CD4-positive, alpha-beta T cell treated with Interleukin-4 for 1 hour (primary cell): ENCODE measurements at places on chromosomes 2 and 18.
A peak's percentile ranks its signal among the peaks of the same experiment; 100 is the strongest.

GRCh38 chr2:233265899-233266431, 14.5 kb downstream of the ATG16L1 start:
- no peak for DNase-seq

DNA sequence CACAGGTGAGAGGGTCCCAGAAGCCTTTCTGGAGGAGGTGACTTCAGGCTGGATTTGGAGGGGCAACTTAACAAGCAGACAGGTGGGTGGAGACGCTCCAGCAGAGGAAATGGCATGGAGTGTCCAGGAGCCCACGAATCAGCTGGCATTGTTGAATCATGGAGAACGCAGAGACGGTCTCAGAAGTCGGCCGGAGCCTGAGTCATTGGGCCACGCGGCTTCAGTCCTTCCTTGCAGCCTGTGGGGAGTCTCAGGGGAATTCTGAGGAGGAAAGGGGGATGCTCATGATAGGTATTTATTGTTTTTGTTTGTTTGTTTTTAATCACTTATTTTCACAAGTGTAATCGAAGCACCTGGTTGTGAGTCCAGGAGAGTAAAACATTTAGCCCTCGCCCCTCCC, 184.6 kb upstream of the HDAC4 start:
- DNase-seq, result no peak

GRCh38 chr2:52128081-52128480, 1096.1 kb upstream of the NRXN1 start:
- no peak for DNase-seq

- DNase-seq, result no peak
These were observed 54.8 kb downstream of the TEX51 start for GRCh38 chr2:126953483-126953882.

- DNase-seq, result no peak
These were observed 411.2 kb upstream of the PIK3C3 start for GRCh38 chr18:41543815-41544214.

GRCh38 chr2:5164776-5165525, 527.2 kb upstream of the SOX11 start:
- no peak for DNase-seq

DNA sequence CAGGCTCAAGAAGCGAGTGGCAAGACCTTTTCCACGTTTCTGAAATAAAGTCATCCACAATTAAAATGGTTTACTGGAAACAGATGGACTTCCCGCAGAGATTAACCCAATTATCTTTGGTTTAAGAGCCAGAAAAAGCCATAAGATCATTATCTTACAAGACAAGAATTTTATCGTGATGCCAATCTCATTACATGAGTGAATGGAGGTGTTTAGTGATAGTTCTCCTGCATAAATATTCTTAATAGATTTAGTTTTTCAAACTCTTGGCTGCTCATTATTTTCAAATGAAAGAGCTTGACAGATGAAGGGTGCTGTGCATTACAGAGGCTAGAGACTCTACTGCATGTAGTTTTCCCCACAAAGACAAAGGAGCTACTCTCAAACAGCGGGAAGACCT, 1028.4 kb upstream of the PIK3C3 start:
- no peak for DNase-seq

DNA sequence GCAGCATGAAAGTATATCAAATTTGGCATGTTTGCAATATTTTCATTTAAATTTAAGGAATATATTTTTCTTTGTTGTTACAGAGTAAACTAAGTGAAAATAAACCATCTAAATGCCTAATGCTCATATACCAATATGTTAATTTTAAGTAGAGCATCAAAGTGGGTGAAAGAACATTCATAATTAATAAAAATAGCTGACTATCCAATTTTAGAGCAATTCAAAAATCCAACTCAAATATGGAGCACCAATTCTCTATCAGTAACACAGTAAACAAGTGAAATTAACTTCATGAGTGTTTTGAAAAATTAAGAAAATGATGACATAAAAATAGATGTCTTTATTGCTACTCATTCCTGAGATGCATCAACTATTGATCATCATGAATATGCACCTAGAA, 893.0 kb downstream of the DSC3 start:
- no peak for DNase-seq

- peak; percentile 28 for DNase-seq
These were observed 17.6 kb upstream of the CD28 start for GRCh38 chr2:203688798-203689197.

DNA sequence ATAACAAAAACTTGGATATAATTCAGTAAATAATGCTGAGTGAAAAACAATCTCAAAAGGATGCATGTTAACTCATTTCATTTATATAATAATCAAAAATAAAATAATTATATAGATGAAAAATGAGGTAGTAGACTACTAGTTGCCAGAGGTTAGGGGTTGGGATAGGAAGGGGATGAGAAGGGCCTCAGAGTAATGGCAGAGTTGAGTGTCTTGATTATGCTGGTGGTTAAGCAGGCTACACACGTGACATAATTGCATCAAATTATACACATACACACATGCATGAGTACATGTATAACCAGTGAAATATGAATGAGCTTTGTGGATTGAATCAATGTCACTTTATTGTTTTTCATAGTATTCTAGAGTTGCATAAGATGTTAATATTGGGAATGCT, 201.0 kb downstream of the RIT2 start:
- no peak for DNase-seq

DNA sequence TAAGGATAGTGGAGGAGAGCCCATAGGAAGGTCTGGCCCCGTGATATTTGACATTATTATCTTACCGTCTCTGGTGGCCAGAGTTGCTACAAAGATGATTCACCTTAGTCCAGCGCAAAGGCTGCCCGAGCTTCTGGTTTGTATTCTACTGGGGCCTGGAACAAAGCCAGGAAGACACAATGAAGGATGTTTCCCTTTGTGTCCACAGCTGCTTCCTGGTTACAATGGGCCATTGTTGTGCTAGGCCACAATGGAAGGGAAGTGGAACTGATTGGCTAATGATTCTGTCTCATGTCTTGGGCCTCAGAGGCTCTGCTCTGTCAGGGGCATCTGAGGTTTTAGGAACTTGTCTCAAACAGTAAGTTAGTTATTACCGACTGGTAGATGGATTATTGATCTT, 132.2 kb downstream of the TDRD15 start:
- DNase-seq, result peak; percentile 25

GRCh38 chr18:48336332-48336731, 72.9 kb downstream of the ZBTB7C start:
- DNase-seq, result no peak

GRCh38 chr2:152623076-152623740, 94.1 kb downstream of the PRPF40A start:
- DNase-seq, result no peak

GRCh38 chr18:5879479-5879882, 15.8 kb downstream of the TMEM200C start:
- DNase-seq, result no peak

DNA sequence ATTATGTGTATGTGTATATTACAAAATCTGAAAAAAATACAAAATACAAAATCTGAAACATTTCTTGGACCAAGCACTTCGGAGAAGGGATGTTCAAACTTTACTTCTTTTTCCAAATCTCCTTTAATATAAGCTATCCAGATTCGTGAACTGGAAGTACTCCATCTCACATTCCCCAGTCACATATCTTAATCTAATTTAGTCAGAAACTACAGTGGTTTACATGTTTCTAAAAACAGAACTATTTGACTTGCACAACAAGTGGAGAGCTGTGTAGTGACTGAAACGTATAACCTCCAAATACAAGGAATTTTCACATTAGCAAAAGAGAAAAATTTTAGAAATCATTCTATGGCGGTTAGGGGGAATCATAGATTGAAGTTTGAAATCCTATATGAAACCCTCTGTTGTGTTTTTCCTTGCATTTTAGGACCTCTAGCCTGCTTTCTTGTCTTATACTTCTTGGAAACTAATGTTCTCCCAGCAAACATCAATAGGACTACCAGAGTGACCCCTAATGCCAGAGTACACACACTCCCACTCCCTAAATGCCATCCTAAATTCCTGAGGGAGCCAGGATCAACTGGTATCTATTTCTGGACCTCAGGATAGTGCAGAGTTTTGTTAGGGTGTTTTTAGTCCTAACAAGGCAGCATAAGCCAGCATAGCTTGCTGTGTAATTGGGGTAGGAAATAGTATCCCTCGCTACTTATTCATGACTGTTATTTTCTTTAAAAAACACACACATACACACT, 30.2 kb upstream of the ROCK1 start:
- no peak for DNase-seq
